ENCODE measurements at places on chromosomes 1 and 21.

GRCh38 chr1:177305040-177306018 lies 134.6 kb downstream of the BRINP2 start:
- DNase-seq, result no peak

GRCh38 chr1:91798740-91799139 lies 87.2 kb downstream of the TGFBR3 start:
- DNase-seq, result no peak

DNA sequence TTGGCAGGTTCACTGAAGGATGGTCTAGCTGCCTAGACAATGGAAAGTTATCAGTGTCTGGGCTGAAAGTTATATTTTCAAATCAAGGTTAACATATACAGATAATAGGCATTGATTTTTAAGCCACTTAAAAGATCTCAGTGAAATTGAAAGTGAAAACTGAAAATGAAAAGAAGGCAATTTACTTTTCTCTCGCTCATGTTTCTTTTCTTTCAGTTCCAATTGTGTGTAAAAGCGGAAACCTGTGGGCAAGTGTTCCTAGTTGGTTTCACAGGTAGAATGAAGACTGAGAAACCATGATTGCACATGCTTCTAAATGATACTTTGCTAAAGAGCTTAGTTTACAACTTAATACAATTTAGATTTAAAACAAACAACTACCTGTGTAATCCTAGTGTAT lies 383.7 kb downstream of the ZP4 start:
- DNase-seq, result no peak

GRCh38 chr1:205444300-205444930 lies 11.4 kb downstream of the BLACAT1 start:
- DNase-seq, result no peak

DNA sequence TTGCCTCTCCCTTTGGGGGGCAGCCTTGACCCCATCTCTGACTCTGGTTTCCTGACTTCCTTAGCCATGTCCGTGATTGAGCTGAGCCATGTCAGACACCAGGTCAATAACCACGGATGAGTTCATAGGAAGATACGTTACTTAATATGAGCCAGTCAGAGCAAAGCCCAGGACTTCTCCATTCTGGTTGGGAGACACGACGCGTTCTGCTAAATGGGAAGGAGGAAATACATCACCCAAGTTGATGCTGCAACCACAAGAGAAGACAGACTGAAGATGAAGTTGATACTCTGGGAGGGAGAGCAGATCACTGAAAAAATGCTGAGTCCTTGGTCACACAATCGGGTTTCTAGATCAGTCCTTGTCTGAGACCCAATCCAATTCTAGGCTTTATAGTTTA lies 90.9 kb downstream of the MATN1 start:
- DNase-seq, result no peak

DNA sequence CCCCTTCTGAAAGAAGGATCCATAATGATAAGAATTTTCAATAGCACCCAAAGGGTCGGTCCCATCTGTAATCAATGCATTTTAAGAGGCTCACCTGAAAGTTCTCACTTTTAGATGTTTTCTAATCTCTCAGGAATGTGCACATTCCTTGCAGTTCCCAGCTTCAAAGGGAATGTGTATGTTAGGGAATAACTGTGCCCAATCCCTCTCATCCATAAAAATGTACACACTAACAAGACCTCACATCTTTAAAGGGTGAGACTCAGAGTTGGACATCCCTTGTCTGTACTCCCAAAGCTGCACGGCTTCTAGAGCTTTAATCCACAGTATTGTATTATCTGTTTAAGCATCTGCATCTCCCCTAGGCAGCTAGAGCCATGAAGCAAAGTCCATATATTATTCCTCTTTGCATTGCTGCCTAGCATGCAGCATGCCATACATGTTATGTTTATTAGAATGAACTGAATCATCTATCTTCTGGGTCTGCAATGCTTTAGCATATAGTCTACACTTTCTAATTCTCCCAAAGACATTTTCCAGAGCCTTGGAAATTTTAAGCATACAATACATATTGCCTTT lies 9.3 kb upstream of the CCN1 start:
- DNase-seq, result no peak

GRCh38 chr1:189658381-189658780 lies 819.3 kb downstream of the BRINP3 start:
- DNase-seq, result no peak

DNA sequence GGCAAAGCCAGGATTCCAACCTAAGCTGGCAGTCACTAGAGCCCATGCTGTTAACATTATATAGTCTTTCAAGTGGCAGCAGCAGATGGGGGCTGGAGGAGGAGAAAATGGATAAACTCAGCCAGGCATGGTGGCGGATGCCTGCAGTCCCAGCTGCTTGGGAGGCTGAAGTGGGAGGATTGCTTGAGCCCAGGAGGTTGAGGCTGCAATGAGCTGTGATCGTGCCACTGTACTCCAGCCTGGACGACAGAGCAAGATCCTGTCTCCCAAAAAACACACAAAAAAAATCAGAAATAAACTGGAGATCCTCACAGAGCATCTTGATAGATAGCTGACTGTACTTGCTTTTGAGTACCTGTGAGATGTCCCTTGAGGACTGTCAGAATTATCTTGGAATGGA lies 13.4 kb upstream of the WDR26 start:
- no peak for DNase-seq

DNA sequence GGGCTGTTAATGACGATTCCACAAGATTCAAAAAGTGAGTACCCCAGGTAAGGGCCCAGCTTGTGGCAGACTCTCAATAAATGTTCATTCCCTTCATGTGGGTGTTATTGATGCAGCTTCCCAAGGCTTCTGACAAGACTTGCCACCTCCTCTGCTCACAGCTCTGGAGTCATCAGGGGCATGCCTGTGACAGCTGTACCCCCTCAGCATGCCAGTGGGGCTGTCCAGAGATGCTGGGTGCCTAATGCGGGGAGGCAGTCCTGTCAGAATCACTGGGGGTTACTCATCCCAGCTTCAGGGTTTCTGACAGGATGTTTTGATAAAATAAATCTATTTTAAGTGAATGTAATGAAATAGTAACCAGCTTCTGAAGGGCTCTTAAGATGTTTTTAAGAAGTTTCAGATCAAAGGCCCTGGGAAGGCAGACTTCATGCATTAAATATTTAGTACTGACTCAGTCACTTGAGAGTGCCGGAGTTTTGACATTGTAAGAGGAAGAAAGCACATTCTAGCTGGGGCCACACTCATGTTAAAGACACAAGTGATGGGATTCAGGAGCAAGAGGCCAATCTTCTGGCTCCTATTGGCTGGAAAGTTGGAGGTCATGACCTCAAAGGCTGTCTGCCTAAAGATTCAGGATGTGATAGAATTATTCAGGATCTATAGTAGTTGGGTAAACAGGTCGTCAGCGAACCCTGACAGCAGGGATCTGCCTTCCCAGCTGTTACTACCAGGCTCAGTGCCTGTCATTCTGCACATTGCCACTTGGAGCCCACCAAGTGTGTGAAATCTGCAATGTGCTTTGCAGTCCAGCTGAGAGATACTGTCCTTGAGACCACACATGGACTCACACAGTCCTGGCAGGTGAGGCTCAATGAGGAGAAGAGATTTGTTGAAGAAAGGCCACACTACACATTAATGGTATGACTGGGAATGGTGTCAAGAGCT lies 239.6 kb upstream of the BEND5 start:
- no peak for DNase-seq

- no peak for DNase-seq
Observed at GRCh38 chr1:57633056-57633455, 209.2 kb upstream of the DAB1 start.

All from NCI-H187 (cell line).